MV-4-11 (cell line): ENCODE measurements at places on chromosomes 11 and 22.
A peak's percentile ranks its signal among the peaks of the same experiment; 100 is the strongest.

DNA sequence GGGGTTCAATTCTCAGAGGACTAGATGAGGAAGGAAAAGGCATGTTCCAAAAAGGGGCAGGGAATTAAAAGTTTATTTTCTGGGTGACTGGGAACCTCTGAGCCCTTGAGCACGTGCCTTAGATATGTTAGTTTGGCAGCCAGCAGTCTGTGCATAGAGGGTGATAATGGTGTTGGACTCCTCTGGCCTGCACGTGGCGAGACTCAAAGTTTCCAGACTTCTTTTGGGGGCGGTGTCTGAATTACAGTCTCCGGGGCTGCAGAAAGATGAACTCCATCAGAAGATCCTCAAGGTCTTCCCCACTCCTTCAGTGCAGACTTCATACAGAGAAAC lies 861 bp upstream of the ZNRF3 start:
- no peak for DNase-seq

GRCh38 chr22:47605886-47606285 lies 843.4 kb downstream of the TBC1D22A start:
- no peak for DNase-seq

DNA sequence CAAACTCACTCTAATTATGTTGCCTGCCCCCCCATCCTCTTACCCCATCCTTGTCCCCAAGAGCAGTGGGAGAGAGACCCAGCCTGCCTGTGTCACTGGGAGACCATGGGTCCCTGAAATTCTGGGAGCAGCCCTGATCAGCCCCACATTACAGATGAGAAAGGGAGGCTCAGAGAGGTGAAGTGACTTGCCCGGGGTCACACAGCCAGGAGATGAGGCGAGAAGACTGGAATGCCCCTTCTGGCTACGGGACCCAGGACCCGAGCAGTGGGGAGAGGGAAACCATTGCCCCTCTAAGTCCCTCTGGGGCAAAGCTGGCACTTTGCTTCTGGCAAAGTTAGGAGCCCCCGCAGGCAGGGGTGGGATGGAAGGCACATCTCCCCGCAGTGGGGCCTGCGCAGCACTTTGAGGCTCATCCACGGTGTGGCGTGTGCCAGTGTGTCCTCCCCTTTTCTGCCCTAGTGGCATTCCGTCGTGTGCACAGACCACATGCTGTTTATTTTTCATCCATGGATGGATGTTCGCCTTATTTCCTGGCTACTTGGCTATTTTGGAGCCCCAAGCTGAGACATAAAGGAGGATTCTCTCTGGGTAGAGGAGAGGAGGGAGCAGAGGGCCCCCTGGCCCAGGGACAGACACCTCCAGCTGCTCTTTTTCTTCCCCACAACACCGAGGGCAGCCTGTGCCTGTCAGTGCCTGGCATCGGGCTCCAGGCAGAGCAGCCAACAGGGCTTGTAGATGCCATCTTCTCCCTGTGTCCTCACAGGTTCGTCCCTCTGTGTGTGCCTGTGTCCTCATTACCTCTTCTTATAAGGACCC lies 3.7 kb upstream of the FGF3 start:
- DNase-seq = no peak

DNA sequence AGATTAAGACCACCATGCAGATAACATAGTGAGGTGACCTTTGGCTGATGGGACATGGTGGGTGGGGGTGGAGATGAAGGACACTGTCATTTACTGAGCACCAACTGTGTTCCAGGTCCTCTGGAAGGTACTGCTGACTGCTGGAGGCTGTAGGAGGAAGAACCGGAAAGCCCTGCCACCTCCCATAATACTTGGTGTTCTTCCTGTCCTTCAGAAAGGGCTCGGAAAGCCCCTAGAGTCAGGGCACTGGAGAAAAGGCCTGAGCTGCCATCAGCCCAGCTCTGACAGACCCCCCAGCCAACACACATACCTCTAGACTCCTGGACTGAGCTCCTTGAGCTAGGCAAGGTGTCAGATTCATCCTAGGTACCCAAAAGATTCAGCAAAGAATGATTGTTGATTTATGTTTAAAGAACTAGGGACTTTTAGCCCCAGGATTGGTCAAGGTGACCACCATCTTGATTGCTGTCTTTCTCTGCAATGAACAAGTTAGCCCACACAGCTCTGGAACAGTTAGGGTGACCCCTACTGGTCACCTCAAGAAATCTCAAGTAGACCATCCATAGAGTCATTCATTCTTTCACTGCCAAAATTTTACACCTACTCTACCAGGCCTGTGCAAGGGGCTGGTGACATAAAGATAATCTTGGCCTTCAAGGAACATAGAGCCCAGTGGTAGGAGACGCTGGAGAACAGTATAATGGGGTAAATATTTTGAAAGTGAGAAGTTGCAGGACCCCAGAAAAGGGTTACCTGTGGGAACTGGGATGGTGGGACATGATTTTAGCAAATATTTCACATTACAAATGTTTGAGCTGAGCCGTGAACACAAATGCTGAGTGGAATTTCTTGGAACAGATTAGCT lies 39.4 kb downstream of the IRAG1 start:
- DNase-seq = peak; percentile 71

DNA sequence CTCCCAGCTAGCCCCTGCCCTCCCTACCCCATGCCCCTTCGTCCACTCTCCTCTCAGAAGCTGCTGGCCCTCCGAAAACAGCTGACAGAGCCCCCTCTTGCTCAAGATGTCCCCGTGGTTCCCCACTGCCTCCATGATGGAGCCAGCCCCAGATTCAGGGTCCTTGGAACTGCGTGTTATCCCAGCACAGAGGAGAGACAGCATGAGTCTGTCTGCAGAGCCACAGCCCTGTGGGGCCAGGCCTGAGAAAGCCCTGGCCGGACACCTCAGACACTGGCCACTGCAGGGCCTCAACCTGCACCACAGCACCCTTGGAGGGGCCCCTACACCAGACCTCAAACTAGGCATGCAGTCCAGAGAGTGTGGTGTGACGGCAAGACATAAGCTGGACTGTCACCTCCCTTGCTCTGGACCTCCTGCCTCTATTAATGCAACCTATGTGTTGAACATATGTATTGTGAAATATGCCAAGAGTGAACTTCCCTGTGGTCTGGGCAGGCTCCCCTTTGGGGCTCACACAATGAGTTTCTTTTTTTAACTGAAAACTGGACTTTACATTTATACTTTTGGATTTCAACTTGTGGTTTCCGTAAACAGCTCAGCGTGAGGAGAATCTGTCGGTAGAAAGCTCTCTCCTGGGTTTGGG lies 9.6 kb downstream of the PNPLA5 start:
- DNase-seq = peak; percentile 68

DNA sequence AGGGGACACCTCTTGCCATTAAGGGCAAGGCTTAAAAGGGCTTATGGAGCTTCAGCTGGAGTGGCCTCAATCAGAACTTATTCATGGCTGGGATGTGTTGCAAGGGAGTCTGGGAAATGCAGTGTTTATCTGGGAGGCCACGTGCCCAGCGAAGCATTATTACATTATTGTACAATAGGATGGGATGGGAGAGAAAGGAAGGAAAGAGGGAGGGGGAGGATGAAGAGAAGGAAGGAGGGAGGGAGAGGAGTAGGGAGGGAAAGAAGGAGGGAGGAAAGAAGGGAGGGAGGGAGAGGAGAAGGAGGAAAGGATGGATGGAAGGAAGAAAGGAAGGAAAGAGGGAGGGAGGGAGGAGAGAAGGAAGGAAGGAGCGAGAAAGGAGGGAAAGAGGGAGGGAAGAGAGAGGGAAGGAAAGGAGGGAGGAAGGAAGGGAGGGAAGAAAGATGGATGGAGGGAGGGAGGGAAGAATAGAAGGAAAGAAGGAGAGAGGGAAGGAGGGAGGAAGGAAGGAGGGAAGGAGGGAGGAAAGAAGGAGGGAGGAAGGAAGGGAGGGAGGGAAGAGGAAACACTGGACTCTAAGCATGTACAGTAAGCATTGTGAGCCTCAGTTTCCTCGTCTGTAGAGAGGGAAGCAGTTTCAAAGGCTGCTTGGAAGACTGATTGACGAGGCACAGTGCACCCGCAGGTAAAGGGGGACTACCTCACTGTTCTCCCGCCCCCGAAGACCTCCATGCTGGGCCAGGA lies 62.2 kb downstream of the MYEOV start:
- no peak for DNase-seq

DNA sequence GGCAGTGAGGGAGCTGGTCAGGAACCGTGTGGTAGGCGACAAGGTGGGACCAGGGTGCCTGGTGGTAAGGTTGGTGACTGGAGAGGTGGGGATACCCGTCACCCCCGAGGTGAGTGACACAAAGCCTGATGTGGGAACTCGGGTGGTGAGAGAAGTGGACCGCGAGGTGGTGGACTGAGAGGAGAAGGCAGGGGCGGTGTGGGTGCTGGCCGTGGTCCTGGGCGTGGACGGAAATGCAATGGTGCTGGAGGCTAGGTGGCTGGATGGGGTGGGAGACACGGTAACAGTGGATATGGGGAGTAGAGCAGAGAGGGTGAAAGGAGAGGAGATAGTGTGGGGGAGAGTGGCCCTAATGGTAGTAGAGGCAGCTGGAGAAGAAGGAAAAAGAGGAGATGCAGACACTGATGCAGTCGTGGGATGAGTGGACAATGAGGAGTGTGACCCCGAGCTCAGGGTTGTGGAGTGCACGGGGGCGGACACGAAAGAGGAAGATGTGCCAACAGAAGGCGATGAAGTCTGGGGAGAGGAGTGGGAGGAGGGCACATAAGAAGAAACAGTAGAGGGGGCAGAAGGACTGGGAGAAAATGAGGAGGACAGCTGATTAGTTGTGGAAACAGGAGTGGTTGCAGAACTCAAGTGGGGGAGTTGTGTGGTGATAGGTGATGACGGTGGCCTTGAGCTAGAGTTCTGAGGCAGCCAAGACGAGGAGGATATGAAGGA lies 20.5 kb downstream of the MUC6 start:
- DNase-seq = no peak

DNA sequence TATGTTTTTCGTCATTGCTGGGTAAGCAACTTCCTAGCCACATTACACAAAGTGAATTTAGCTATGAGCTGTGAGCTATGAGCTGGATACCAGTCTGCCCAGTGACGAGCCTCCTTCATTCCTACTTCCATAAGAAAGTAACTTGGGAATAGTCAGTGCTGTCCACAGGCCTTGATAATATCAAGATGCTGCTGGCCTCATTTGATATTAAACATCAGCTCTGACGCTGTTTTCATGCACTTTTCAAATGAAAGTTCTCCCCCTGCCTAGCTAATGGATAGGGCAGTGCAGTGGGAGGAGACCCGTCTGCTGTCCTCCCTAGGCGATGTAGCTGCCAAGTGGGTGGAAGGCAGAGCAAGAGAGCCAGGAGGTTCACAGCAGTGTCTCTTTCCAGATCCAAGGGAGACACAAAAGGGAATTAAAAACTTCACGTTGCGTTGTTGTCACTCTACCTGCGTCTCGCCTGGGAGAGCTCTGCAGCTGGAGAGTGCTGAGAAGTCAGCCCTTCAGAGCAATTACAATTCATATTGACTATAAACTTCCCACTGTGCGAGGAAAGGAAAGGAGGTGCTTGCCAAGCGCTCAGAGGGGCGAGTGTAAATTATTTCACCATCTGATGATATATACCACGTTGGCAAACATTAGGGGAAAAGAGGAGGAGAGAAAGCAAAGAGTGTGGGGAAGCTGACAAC lies 861.4 kb downstream of the NTM start:
- no peak for DNase-seq

DNA sequence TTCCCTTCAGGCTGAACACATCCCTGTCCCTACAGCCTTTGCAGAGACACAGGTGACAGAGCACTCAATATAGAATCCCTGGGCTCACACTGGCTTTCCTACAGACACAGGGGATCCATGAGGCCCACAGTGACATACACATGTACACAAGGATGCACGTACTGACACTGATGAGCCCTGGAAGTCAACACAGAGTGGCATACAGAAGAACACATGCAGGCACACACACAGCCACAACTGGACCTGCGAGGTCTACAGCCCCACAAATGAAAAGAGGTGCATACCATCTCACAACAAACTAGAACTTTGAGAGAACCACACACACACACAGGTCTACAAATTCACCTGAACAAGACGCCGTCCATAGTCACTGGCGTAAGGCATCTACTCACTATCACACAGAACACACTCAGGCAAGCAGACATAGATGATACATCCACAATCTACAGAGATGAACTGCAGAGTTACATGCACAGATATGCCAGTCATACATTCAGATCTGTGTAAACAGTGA lies 3.5 kb upstream of the ZNF74 start:
- DNase-seq = no peak

DNA sequence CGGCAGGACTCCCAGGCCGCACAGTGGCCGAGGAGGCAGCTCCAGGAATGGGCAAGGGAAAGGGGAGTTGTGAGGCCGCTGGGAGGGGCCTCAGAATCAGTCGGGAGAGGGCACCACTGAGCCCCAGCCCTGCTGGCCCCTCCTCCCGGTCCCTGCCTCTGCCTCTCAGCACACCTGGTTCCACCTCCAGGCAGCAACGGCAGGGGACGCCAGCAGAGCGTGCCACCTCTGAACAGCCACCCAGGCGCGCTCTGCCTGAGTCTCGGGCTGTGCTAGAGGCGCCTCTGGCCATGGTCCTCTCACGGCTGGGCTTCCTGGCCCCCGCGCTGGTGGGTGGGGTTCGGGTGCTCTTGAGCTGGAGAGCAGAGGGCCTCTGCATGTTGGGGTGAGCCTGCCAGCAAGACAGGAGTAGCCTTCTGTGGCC lies 33.0 kb downstream of the MOB2 start:
- no peak for DNase-seq

- peak; percentile 29 for DNase-seq
Measured at GRCh38 chr22:35842954-35843353, 125.3 kb downstream of the APOL5 start.

- DNase-seq = no peak
Measured at GRCh38 chr22:26941896-26942636, 284.7 kb downstream of the MIAT start.

- DNase-seq = no peak
Measured at GRCh38 chr22:48179571-48180546, 1417.4 kb downstream of the TBC1D22A start.

- DNase-seq = no peak
Measured at GRCh38 chr22:20058989-20059770, 20.9 kb upstream of the DGCR8 start.

GRCh38 chr11:113954235-113954634 lies 20.7 kb upstream of the HTR3A start:
- DNase-seq = no peak

- no peak for DNase-seq
Measured at GRCh38 chr22:30858976-30859713, 109.4 kb downstream of the MORC2 start.

DNA sequence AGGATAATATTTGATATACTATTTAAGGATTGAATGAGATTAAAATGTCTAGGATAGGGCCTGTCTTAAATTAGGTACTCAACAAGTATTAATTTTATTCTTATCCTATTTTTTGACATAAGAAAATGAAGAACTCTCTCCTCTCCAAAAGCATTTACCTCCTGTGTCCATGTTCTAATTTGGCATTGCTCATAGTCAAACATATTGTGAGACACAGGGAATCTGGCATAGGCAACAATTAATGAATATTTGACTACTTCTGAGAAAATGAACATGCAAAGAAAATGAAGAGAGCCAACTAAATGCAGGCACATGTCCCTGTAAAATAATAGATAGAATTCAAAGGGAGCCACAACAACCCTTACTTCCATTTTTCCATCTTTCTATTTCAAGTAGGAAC lies 198.5 kb upstream of the C11orf87 start:
- DNase-seq = no peak

DNA sequence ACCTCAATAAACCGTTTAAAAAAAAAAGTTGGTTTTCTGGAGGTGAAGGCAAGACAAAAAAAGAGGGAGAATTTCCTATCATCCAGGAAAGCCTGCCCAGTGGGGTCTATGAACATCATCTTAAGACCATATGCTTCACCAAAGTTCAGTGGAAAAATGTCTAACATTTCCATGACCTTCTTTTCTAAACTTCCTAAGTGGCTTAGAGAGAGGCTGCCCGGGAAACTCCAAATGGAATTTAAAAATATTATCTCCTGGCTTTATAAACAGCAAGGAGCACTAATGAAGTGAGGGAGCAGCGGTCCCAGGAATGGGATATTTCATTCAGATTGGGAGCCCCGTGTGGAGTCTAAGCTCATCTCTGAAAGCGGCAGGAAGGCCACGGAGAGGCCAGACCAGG lies 46.9 kb downstream of the ETS1 start:
- DNase-seq = no peak
